Effector CD8-positive, alpha-beta T cell (primary cell): ENCODE measurements at places on chromosomes 11 and 22.

DNA sequence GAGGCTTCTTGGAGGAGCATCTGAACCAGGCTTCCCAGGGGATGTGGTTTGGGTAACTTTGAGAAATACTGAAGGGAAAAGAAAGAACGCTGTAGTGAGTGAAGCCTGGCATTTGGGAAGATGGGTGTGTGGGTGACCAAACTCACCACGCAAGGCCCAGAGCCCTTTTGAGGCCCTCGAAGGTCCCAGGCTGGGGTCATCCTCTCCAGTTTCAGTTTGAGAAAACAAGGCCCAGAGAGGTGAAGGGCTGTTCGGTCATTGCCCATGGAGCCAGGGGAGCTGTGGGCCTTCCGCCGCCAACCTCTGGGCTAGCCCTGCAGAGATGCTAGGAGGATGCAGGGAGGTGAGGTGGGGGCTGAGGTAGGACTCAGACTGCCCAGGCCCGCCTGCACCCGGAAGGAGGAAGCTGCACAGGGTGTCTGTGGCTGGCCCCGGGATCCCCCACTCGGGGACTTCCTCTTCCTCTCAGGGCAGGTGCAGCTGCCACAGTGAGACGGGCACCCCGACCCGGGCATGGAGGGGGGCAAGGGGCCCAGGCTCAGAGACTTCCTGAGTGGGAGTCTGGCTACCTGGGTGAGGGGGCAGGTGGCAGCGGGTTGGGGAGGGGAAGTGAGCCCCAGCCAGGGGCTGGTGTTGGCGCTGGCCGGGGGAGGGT lies at the start of gene CCDC88B:
CCDC88B (plus strand) TSS at position 451 of the 655 bp plus-strand sequence; CDS start at position 514, 63 bp downstream.
- DNase-seq: peak; percentile 72

GRCh38 chr11:12169822-12170221 lies 59.4 kb downstream of the MICAL2 start:
- no peak for DNase-seq

GRCh38 chr22:31818481-31819392 lies 64.9 kb downstream of the DEPDC5 start:
- no peak for DNase-seq

- DNase-seq: no peak
Measured at GRCh38 chr11:57379732-57380131, 1.2 kb downstream of the PRG3 start.

GRCh38 chr11:95729462-95729861 lies 60.1 kb downstream of the FAM76B start:
- no peak for DNase-seq

DNA sequence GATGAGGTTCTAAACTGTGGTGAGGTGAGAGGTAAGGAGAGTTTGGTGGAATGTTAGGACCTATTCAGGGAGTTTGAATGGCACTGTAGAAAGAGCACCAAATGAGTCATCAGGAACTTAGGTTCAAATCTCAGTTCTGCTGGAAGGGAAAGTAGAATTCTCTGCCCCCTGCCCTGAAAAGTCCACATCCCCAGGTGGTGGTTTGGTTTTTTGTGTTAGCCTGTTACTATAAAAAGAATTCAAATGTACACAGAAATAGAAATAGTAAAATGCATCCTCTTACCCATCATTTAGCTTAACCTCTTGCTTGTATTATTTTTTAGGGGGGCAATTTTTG lies 20.2 kb downstream of the PPFIBP2 start:
- no peak for DNase-seq

GRCh38 chr11:133922078-133922870 lies 34.5 kb downstream of the IGSF9B start:
- DNase-seq: no peak

DNA sequence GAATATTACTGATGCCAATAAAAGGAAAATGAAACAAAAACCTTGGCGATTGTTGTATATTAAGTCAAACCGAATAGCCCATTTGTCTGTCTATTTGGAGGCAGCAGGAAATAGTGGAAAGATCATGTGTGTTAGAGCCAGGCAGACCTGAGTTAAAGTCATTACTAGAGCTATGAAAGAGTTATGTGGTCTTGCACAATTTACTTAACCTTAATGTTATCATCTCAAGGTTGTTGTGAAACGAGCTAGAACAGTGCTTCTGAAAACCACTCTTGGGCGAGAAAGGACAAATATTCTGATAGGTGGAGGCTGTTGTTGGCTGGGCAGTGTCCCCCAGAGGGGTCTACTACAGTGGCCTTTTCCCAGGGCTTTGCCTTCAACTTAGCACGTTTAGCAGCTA lies 60.0 kb upstream of the NUP160 start:
- DNase-seq: no peak

GRCh38 chr11:66866511-66866986 lies 9.7 kb downstream of the LRFN4 start:
- no peak for DNase-seq

DNA sequence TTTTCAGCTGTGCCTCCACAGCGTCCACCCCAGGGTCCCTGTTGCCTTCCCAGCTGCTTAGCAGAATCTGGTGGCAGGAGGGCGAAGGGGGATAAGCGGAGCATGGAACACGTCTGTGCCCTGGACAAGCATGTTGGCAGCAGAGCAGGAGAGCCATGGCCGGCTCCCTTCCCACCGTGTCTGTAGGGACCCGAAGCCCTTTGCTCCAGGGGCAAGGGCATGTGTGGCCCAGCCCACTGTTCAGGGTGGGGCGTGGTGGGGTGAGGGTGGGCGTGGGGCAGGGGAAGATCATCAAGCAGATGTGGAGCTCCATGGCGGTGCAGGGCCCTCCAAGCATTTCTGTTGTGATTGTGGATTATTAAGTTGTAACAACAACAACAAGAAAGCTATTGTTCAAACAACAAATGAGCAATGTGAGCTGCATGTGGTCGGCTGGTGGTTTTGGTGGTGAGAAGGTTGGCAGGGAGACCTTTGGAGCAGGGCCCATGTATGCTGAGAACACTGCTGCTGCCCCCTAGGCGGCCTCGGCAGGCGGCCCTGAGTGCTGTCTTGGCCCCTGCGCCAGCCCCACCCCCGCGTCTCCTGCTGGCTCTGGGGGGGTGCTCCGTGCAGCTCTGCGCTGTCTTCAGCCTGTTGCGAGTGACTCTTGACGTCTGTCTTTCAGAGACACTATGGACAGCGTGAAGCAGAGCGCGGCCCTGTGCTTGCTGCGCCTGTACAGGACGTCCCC lies 50.9 kb downstream of the AP2A2 start:
- no peak for DNase-seq

DNA sequence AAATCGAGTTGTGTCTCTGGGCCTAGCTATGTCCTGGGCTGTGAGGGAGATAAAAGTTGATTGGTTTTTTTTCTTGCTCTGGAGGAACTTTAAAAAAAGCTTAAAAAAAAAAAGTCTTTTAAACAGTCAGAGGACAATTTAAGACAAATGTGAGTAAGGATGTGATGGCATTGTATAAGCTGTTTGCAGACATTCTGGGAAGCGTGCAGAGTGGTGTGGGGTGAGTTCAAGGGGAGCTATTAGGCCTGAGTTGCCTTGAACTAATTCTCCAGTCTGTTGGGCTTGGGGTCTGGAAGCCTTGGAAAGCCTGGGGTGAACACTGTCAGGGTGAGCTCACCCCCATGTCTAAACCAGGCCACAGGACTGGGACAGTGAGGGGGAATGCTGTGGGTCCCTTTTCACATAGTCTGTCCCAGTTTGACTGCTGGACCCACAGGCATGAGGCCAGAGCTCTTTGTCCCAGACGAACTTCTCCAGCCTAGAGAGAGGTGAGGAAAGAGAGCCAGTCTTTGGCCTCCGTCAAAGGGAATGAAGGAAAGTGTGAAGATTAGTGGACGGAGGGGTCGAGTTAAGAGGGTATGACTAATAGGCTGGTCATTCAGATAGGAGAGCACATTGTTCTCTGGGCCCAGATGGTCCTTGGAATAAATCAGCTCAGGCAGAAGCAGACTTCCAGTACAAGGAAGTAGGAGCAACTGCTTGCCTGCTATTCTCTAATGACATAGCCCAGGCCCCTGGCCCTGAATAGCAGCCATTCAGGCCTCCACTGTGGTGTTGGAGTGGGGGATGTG lies 76.4 kb upstream of the NNMT start:
- no peak for DNase-seq

GRCh38 chr22:33757041-33757801 lies 163.1 kb downstream of the LARGE1 start:
- no peak for DNase-seq

- DNase-seq: no peak
Measured at GRCh38 chr11:1217151-1217550, 5.7 kb upstream of the MUC5B start.

- DNase-seq: peak; percentile 83
Measured at GRCh38 chr22:45994491-45995404, 17.8 kb upstream of the WNT7B start.

DNA sequence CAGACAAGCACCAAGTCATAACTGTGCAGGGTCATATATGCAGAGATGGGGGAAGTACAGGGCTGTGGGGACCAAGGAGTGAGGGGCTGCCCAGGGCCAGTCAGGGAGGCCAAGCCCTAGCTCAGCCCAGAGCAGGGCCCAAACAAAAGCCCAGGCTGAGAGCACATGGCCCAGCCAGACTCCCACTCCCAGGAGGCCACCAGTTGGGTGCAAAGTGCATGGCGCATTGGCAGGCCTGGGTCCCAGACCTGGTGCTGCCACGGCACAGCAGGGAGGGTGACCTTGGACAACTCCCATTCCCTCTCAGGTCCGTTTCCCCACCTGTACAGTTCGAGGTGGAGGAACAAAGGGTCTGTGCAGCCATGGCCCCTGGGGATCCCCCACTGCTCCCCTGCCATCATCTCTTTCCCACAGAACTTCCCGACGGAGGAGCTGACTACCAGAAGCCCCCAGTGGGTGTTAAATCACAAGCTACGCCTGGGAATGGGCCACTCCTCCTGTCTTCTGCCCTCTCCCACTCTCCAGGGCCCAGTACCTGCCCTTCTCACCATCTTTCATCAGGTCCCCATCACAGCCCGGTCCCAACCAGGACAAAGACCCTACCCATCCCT lies 608 bp downstream of the NIPSNAP1 start:
- no peak for DNase-seq

- DNase-seq: peak; percentile 55
Measured at GRCh38 chr11:73980001-73980961, 2.4 kb downstream of the UCP2 start.

GRCh38 chr11:1871531-1871930 lies 18.6 kb downstream of the LSP1 start:
- no peak for DNase-seq

DNA sequence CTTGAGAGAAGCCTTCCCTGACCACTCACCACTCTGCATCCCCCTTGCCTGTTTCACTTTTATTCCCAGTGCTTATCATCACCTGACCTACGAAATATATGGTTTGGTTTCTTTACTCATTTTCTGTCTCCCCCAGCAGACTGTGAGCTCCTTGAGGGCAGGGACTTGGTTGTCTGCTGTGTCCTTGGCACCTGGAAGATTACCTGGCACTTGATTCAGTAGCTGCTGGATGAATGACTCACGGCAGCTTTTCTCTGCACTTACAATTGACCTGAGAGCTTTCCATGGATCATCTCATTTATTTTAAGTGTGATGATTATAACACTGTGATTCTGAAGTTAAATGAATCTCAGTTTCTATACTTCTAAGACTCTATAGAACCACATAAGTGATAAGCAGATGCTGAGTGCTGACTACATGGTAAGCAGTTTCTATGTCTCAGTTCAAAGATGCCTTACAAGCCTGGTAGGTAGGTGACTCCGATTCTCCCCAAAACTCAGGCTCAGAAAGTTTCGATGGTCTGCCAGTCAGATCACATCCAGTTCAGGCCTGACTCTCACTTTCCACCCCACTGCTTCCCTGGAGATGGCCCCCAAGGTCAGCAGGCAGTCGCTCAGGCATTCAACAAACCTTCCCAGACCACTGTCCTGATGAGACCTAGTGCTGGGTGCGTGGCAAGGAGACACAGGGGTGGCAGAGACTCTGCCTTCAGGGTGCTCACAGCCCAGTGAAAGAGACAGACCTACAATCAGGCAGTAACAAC lies 11.6 kb downstream of the IL2RB start:
- no peak for DNase-seq

DNA sequence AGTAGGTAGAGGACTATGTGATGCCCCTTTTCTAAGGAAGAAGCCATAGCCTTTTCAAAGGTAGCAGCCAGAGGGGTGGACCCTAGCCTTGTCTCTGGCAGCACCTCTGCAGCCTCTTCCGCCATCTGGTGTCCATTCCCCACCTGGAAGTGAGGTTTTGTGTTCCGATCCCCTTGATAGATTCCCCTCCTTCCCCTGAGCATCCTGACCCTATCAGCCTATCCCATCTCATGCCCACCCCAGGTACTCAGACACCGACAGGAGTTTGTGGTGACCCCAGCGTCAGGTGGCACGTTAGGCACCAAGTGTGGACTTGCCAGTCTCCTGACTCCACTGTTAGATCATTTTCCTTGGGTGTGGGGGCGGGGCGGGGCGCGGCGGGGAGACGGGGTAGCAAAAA lies 398 bp upstream of the FAM89B start:
- DNase-seq: no peak

DNA sequence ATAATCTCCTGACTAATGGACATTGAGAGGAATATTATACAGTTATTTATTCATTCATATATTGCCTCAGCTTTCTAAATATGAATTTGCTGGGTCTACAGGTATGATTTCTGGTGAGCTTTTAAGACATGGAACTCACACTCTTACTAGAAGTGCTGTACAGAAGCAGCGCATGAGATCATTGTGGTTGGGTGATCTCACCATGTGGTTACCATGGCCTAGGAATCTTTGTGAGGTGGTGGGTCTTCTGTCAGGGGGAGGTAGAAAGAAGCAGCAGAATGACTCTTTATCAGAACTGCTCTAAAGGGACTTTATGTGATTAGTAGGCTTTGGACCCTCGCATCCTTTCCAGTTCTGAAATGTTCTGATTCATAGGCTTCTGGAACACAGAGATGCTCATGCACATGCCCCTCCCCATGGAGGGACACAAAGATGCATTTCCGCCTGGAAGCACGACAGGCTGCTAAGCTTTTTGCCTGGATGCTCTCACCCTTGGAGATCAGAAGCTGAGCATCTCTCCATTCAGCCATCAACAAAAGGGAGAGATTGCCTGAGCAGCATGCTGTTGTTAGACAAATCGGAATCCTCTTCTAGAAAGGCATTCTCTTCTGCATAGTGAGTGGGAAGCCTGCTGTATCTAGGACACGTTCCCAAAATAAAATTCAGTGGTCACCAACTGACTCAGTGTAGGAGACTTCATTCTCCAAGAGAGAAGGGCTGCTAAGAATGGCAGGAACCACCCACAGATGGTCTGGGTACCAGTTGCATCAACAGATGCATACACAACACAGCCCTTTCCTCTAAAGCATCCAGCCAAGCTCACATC lies 51.3 kb downstream of the KIRREL3 start:
- no peak for DNase-seq
